ENCODE measurements at places on chromosomes 1 and 21.

GRCh38 chr1:218670875-218671274, 325.7 kb downstream of the TGFB2 start:
- DNase-seq, result no peak

- DNase-seq, result no peak
Observed at GRCh38 chr1:183918589-183918988, 113.7 kb downstream of the RGL1 start.

- DNase-seq, result no peak
Observed at GRCh38 chr1:167573035-167573434, 19.5 kb upstream of the CREG1 start.

- peak; percentile 63 for DNase-seq
Observed at GRCh38 chr1:156445789-156446263, 54.7 kb downstream of the MEF2D start.

DNA sequence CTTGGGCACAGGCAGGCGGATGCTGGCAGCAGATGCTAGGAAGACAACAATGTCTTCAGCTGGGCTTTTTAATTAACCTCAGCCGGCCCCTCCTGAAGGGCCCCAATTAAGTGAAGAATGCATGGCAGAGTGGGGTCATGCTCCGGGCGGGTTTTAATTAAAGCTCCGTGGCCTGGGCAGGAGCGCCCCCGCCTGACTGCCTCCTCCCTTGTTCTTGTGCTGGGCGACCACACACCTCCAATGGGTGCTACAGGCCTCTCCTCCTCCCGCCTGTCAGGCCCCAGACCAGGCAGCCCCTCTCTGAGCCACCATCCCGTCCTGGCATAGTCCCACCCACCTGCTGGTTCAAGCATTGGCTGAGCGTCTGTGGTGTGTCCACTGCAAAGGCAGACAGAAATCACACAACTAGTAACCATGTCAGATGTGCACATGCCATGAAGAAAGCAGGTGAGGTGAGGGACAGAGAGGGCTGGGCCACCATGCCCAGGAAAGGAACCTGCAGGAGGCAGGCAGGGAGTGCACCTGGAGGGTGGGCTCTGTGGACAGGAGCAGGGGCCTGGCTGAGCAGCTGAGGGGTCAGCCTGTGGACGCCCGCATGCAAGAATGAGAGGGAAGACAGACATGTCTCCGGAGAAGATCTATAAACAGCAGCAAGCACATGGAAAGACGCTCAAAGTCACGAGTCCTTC, 8.5 kb upstream of the ARF1 start:
- DNase-seq, result no peak

- no peak for DNase-seq
Observed at GRCh38 chr1:24902471-24902891, 27.6 kb downstream of the RUNX3 start.

GRCh38 chr1:214850432-214851050, 232.0 kb upstream of the KCNK2 start:
- no peak for DNase-seq

DNA sequence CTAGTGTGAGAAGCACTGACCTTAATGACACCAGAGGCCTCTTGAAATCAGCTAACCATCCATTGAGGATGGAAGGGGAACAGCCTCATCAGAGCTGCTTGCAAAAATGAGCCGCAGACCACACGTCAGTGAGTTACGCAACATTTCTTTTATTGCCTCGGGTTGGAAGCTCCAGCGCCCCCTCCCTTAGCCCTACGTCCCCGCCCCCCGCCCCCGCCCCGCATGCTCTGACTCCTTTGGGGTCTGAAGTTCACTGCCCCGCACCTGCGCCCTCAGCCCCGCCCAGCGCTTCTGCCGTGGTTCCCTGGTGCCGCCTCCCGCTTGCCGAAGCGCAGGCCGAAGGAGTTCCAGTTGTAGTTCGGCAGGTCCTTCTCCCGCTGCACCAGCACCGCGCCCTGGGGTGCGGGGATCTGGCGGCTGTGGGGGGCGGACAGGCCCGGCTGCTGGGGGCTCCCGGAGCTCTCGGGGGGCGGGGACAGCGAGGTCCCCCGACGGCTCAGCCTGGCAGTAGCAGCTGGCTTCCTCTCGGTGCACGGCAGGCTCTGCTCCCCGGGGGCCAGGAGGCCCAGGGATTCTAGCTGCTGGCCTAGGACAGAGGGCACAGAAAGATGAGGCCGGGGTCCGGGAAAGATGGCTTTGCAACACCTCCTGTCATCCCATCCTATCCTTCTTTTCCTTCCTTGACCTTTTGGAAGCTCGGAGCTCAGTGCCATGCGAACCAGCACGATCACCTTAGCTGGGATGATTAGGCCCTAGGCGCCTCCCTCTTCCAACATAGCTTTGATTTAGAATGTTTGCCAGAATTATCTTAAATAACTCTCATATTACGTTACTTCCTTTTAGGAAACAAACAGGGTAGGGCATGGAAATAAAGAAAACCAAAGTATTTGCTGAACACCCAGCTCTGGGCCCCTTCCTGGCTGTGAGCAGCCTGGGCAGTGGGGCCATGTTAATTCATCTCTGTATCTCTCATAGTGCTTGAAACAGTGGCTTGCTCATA, 5.8 kb downstream of the KISS1 start:
- DNase-seq, result no peak

DNA sequence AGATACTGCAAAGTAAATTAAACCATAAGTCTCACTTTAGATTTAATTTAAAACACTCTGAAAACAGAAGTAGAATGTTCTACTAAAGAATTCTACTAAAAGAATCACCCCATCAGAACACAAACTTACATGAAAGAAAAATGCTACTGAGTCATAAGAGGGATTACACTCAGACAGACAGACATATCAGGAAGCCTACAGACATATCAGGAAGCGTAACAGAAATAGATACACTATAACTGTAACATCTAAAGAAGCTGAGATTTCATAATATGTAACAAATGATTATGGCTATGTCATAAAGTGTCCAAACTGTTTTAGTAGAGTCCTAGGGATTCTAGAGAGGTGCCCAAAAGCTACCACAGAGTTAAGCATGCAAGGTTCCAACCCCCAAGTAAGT, 23.9 kb downstream of the FOXJ3 start:
- no peak for DNase-seq

DNA sequence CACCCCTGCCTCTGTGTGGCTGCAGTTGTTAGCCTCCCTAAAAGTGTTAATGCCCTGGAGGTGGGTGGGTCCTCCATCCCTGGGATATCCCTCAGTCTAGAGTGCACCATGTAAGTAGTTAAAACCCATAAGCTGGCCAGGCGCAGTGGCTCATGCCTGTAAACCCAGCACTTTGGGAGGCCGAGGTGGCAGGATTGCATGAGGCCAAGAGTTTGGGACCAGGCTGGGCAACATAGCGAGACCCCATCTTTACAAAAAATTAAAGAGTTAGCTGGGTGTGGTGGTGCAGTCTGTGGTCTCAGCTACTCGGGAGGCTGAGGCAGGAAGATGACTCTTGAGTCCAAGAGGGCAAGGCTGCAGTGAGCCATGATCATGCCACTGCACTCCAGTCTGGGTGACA, 10.3 kb downstream of the MYOC start:
- DNase-seq, result no peak
